Anterior cingulate cortex (tissue), 58 donors: ENCODE measurements at places on chromosomes 1 and 21.

- DNase-seq, result no peak
These were observed 22.8 kb upstream of the C2CD2 start for GRCh38 chr21:41976611-41977010.

GRCh38 chr1:153546796-153547559 is 1.4 kb upstream of the S100A4 start:
- no peak for DNase-seq

DNA sequence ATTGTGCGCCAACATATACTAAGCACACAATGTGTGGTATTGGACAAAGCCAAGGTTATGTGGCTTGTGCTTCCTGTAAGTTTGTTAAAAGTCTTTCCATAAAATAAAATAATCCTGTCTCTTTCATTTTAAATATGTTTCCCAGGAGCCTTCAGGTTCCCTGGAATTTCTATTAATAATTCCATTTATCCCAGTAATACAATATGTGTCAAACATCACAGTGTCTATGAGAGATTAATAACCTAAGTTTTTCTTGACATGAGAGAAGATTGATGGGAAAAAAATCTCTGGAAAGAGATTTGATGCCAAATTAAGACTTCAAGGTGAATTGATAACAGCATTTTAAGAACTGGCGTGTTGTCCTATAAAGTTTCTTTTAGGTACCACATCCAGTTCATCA is 507.0 kb downstream of the TTLL7 start:
- no peak for DNase-seq

GRCh38 chr1:62068978-62069377 is 125.7 kb upstream of the L1TD1 start:
- no peak for DNase-seq

DNA sequence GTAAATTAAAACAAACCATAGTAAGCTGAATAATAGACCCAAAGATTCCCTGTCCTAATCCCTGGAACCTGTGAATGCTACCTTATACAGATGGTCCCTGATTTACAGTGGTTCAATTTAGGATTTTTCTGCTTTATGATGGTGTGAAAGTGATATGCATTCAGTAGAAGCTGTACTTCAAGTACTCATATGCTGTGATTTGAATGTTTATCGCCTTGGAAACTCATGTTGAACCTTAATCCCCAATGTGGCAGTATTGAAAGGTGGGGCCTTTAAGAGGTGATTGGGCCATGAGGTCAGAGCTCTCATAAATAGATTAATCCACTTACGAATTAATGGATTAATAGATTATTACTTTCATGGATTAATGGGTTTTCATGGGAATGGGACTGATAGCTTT is 10.6 kb upstream of the RRP15 start:
- no peak for DNase-seq

DNA sequence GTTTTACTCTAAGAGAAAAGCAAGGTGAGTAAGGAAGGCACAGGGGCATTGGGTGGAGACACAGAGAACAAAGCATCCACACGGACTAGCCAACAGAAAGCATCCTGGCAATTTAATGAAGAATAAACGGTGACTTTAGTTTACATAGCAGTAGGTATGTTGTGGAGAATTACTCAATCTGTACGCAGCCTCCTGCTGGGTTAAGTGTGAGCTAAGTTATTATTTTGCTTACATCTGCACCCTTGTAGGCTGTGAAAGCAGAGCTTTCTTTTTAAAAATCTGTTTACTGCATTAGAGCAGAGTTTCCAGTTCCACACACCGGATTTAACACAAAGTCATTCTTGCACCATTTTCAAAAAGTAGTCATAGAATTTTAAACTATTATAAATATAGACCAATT is 144.5 kb downstream of the AKT3 start:
- DNase-seq, result no peak
